ENCODE measurements at places on chromosomes 7 and 10. TPM values are rescaled to one million over a fixed set of nuclear protein-coding genes. Genes with fewer than 3 reads are reported as not detected.

PRRT4 gene
- total RNA-seq: 0.74 TPM

ITPRID1 gene
- not detected for total RNA-seq

DNA sequence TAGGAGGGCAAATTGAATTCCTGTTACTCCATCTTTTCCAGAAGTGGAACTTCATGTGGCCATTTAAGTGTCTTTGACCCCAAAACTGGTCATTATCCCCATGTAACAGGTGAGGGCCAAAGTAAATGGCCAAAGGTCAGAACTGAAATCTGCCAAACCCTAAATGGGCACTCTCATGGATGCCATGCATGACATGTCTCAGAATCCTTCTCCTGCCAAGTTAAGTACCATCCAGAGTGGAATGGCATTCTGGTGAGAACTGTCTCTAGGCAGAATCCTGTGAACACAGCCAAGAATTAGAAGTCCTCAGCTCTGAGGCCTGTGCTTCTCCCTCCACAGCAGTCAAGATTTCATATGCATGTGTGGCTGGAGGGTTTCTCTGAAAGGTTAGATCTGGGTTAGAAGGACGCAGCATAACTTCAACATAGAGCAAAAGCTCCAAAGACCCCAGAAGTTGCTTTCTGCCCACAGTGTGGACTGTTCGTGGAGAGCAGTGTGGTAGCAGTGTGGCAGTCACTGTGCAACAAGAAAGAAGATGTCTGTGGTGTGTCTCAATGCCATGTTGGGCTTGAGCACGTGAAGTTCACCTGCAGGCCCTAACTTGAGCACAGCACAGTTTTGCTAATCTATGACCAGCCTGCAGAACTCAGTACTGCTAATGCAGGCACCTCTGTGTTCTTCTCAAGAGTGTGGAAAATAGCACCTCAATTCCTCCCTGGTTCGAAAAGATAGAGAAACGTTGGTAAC is 121.3 kb downstream of the ADCY1 start:
- DNase-seq: no peak
- H3K4me3 ChIP-seq: no peak overlapping the region
- no peaks in the 10 kb centered on the region for H3K27me3 ChIP-seq
- no peak overlapping the region for H3K27ac ChIP-seq
- H3K36me3 ChIP-seq: no peaks in the 10 kb centered on the region

DNA sequence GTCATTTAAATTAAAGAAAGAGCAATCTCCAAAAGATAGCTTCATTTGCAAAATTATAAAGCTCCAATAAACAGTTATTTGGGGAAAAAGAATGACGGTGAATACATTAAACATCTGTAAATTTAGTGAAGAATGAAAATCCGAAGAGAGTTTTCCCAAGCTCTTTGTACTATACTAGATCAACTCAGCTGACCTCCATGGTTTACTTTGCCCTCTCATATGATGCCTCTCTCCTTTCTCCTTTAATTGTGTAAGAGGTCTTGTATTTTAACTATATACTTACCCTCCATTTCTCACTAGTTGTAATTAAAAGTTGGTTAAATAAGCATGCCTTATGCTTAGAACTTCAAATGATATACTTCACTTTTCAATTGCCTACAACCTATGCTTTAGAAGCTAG is 125.8 kb downstream of the CACNA2D1 start:
- peaks cover 2% of the 10 kb centered on the region for H3K4me1 ChIP-seq
- DNase-seq: no peak
- H3K27me3 ChIP-seq: no peaks in the 10 kb centered on the region
- no peaks in the 10 kb centered on the region for H3K36me3 ChIP-seq

DNA sequence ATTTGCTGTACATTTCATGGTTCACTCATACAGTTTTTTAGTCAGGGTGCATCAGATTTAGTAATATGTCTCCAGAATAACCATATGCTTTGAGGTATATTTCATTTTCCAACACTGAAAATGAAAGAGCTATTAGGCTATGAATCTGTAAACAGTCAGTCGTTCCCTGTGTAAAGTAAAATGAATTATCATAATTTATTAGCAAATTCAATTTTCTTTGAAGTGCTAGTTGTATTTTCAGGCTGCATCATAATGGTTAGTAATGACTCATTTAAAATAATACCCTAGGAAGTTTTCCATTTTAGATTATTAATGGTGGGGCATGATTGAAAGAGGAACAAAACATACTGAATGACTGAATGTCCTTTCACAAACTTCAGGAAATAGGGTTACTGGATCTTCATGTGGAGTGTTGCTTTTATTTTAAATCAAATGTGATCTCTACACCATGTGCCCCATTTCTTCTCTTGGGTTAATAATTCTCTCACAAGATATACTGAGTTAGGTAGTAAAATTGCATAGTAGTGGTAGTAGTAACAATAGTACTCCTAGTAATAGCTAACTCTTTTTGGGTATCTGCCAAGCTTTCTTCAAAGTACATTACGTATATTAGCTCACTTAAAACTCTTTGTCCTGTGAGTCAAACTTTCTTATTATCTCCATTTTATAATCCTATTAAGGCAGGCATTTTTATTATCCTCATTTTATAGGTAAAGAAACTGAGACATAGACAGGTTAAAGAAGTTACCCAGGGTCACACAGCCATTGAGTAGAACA is 476.5 kb downstream of the SUGCT start:
- H3K27ac ChIP-seq: no peak overlapping the region
- DNase-seq: no peak
- no peaks in the 10 kb centered on the region for H3K36me3 ChIP-seq
- H3K4me1 ChIP-seq: no peaks in the 10 kb centered on the region
- no peak overlapping the region for H3K4me3 ChIP-seq

DNA sequence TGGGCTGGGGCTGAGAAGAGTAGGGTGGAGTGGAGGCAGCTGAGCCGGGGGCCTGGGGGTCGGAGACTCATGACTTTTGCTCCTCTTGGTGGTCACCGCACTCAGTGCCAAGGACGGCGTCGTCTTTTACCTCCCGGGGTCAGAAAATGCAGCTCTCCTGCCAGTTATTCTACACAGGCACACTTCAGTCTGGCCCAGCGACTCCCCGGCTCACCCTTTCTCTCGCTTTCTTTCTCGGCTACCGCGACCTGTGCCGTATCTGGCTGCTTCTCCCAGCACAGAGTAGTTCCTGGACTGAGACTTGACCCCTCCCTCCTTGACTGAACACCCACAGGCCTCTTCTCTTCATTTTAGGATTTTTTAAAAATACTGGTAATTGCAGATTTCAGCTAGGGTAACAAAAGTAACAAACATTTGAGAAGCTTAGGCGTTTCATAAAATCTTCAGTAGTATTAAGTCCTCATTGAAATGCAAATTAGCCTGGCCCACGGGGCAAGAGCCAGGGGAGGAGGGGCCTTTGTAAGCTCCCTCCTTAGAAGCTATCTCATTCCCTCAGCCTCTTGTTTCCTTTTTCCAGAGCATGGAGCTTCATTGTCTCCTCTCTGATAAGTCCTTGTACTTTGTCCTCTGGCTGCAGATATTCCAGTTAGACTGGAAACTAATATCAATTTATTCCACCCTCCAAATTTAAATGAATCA is 1.1 kb upstream of the PRLHR start:
- H3K27ac ChIP-seq: no peak overlapping the region
- no peak overlapping the region for H3K4me3 ChIP-seq
- peaks cover 3% of the 10 kb centered on the region for H3K4me1 ChIP-seq
- no peak for DNase-seq
- H3K36me3 ChIP-seq: no peaks in the 10 kb centered on the region

CCDC136 gene
- total RNA-seq: 5.8 TPM

- no peaks in the 10 kb centered on the region for H3K27me3 ChIP-seq
- no peak overlapping the region for H3K27ac ChIP-seq
- no peaks in the 10 kb centered on the region for H3K4me1 ChIP-seq
Measured at GRCh38 chr10:17497446-17498030, 43.1 kb upstream of the ST8SIA6 start.

- H3K27ac ChIP-seq: no peak overlapping the region
- no peak for DNase-seq
- H3K36me3 ChIP-seq: no peaks in the 10 kb centered on the region
- no peak overlapping the region for H3K4me3 ChIP-seq
Measured at GRCh38 chr7:118104812-118105441, 79.0 kb upstream of the LSM8 start.

All from ovary (tissue), 10 donors.